ENCODE measurements at places on chromosomes 6 and 20.

- DNase-seq = no peak
These were observed 209.1 kb upstream of the JARID2 start for GRCh38 chr6:15036690-15037245.

DNA sequence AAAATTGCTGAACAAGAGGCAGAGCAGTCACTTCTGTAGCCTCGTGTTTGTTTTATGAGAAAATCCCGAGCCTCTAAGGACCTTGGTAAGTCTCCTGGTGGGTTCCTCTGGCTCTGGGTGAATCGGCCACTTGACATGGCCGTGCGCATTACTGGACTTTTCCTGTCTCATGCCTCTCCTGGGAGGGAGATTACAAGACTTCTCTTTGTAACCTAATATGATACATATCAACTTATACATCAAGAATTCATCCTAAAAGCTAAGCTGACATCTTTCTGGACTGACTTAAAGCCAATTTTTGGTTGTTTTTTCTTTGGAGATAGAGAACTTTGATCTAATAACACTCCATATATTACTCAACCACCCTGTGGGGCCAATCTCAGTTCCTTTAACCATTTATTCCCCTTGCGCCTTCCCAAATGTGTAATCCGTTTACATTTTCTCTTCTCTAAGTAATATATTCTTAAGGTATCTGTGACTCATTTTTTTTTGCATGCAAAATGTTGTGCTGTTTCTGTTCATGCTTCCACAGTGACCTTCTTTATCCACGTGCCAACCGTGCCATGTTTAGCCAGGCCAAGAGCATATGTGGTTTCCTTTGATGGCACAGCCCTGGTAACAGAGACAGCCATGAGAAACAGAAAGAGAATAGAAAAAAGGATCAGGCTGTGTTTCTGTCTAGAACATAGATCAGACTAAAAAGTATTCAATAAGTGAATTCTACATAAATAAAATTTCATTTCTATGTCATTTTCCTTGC lies 47.5 kb upstream of the JAG1 start:
- no peak for DNase-seq

DNA sequence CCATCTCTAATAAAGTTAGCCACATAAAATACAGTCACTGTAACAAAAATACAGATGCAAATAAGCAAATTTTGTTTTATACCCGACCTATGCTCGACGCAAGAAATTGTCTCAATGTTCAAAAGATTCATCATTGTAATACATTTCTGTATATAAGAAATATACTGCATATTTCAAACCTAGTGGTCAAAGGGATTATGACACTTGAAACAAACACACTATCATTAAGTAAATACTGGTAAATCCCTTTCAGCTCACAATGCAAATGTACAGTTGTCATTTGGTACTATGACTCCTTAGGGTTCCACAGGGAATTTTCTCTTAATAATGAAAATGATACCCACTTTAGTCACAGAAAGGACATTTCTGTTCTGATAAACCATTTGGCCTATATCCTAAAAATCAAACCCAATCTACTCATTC lies 2.2 kb downstream of the HIVEP2 start:
- no peak for DNase-seq

- DNase-seq = no peak
These were observed 231.8 kb upstream of the RREB1 start for GRCh38 chr6:6875818-6876470.

DNA sequence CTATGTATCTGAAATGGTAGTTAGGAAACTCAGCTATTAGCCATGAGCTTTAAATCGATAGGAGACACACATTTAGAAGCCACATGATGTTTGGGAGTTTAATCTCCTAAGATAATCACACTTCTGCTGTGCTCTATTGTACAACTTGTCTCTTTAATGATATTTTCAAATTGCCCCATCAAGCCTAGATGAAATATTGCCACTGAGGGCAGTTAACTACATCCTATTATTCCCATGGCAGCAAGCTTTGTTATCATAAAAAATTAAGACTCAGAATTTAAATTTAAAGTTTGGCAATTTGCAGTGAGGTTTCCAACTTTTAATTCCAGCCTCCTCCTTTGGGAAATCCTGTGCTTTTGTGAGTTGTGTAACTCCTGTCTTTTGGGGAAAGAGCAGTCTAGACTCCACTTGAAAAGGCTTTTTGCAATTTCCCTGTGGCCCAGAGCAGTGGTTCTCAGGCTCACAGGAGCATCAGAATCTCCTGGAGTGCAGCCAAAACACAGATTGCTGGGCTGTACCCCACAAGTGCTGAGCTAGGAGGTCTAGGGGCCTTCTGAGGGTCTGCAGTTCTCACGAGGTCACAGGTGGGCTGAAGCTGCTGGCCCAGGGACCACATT lies 792.4 kb downstream of the QKI start:
- DNase-seq = no peak

DNA sequence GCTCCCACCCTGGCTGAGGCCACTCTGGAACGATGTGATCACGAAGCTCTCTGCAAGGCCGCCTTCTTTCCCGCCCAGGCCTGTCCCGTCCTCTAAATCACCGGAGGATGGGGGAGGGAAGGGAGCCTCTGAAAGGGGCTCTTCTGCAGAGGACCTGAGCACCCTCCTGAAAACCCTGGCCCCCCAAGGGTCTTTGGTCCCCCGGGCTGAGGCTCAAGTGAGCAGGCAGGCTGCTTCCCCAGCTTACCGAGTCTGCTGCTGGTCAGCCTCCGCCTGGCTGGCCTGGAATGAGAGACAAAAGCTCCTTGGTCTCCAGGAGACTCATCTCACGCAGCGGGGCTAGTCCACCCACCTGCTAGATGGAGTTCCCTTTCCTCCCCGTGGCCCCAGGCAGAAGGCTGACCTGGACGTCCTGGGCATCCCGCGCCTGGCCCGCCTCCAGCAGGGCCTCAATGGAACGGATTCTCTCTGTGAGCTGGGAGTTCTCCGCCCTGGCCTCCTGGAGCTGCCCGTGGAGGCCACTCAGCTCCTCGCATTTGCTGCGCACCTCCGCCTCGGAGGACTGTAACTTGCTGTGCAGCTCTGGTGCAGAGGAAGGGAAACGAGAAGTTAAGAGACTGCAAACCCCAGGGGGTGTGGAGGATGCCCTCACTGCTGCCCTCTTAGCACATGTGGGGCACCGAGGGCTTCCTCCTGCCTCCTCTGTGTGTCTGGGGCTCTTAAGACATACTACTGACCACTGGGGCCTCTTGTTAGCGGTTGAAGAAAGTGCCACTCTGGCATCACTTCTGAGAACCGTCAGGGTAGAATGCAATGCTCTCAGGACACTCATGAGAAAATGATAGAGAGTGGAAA lies 54.7 kb downstream of the RRBP1 start:
- DNase-seq = no peak

- peak; percentile 84 for DNase-seq
These were observed 1.2 kb downstream of the EZR start for GRCh38 chr6:158817728-158818580.

Data from stimulated activated CD4-positive, alpha-beta T cell treated with anti-CD3 and anti-CD28 coated beads, Interleukin-4, amount 100 ng/mL, for 1 hour (primary cell).